AG04450 (cell line): ENCODE measurements at places on chromosomes 5 and 9.

GRCh38 chr5:77301447-77301883 lies 91.0 kb downstream of the PDE8B start:
- DNase-seq: peak; percentile 54

- no peak for DNase-seq
Measured at GRCh38 chr9:134099123-134099761, 31.4 kb upstream of the BRD3 start.

DNA sequence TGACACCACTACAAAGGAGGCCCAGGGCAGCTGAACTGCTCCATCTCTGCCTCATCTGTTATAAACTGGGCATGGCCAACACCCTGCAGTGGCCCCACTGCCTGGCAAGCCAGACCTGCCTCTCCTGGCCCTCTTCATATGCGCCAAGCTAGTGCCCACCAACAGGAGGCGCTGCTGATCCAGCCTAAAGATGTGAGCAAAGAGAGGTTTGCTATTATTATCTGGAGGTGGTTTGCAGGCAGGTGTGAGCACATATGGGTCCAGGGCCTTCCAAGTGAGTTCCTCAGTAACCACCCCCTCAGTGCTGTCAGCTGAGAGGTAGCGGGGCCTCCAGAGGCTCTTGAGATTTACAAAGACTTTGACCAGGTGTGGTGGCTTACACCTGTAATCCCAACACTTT lies 232.2 kb downstream of the SYK start:
- no peak for DNase-seq

- no peak for DNase-seq
Measured at GRCh38 chr9:104788251-104788650, 24.3 kb downstream of the NIPSNAP3B start.
